ENCODE measurements at places on chromosomes 3 and 15.

DNA sequence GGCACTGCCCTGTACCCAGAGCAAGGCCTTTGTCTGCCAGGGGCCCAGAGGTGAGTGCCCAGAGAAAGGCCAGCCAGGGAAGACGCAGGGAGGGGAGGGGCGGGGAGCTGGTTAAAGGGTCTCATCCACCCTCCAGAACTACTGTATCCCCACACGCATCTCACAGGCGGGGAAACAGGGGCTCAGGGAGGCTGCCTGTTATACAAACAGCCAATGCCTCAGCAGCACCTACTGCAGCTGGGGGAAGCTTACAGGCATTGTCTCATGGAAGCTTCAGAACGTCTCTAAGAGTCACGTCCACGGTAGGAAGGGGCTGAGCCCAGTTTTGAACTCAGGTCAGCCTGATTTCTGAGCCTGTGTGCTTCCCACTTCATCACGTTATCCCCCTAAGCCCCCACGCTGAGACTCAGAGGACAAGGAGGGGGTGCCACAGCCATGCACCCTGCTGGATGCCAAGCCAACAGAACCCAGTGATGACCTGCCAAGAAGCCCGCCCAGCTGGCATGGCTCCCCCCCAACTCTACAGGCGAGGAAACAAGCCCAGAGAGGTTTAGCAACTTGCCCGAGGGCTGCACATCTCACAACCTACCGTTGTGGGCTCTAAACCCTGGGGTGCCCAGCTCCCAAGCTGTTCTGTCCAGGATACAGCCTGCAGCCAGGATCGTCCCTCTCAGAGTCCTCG is 54.5 kb downstream of the IQSEC1 start:
- no peak for DNase-seq

GRCh38 chr3:149160754-149161300 is 31.4 kb downstream of the HPS3 start:
- DNase-seq = no peak

DNA sequence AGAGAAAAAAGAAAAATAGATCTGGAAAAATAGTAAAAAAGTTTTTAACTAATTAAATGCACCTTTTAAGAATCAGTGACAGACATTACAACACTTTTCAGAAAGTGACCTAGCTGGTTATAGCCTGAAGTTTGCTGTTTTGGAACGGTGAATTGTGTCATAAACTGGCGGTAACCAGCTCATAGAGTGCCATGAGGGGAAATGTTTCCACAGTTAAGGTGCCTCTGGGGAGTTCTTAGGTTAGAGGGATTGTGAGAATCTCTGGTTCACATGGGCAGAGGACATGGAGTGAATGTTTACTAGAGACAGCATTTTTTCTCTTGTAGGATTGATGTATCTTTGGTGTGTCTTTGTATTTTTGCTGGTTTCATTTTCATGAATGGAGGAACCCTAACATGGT is 2.8 kb downstream of the TBC1D23 start:
- no peak for DNase-seq

DNA sequence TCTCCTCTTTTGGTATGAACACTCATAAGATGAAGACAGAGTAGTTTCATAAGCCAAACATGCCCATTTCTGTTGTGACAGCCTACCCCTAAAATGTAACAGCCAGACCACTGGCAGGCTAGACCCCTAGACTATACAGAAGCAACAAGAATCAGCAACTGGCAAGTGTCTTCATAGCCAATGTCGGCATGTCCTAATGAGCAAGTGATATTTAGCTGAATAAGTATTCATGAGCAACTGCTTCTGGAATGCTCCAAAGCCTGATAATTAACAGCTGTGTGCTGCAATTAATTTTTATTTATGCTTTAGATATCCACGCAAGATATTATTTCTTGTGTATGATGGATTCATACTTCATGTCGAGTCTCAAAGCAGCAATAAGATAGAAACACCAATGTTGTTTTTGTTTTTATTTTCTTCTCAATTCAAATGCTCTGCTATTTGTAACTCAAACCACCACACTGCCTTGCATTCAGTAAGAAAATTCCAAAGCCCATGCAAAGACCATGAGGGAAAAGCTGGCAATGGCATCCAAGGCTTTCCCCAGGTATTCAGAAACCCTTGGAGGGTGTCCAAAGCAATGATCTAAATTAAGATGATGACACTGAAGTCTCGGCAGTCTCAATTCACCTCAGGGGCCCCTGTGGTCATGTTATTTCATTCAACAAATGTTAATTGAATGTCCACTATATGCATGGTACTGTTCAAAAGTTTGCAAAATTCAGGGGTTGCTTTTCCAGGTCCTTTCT is 167.7 kb upstream of the NECTIN3 start:
- no peak for DNase-seq

- no peak for DNase-seq
Measured at GRCh38 chr3:87298111-87298718, 21.8 kb upstream of the POU1F1 start.

All from left hindlimb (tissue), 1 donor.